ENCODE measurements at places on chromosomes 13 and 19.

- DNase-seq = no peak
These were observed 63.8 kb downstream of the DCT start for GRCh38 chr13:94415500-94416237.

DNA sequence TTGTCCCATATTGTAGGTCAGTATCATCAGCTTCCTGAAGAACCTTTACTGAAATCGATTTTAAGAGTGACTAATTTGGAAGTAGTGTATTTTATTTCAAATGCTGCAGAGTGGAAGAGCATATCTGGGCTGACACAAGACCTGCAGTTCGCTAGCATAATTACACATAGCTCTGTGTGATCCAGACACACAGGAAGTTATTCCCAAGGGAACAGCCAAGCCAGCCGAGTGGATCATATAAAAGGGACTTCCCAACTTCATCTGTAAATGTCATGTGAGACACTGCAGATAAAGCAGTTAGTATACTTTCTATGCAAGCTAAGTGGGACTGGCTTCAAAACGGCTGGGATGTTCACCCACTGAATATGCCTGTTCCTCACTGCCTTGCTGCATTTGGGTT is 760.4 kb downstream of the SLITRK1 start:
- DNase-seq = no peak

DNA sequence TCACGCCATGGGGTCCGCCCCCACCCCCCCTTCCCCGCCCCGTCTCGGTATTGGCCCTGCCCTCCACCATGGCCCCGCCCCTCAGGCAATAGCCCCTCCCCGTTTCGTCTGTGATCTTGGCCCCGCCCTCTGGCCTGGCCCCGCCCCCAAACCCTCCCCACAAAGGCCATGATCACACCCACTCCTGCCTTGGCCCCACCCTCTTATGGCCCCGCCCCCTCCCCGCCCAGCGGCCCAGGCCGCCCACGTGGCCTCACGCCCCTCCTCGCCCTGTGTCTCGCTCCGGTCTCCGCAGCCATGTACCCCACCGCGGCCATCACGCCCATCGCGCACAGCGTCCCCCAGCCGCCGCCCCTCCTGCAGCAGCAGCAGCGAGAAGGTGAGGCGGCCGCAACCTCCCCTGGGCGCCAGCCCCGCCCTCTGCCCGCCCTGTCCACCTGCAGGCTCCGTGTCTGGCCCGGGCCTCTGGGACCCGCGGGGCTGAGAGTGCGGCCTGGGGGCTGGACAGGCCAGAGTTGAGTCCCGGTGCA is 61.3 kb downstream of the CELF5 start:
- peak; percentile 20 for DNase-seq

DNA sequence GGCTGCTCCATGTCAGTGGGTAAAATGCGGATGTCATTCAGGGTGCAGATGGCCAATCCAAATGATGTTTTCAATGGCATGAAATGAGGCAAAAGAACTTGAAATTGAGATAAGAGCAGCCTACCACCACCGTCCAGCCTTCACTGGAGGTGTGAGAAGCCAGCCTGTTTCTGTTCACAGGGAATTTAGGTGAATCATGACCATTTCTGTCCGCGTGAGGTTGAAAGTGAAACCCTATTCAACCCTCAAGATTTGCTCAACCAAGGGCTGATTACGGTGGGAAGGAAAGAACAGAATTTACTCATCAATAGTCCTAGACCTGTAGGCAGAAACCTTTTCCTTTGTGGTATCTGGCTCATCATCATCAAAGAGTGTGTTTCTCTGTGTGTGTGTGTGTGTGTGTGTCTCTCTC is 370.7 kb downstream of the COG6 start:
- DNase-seq = peak; percentile 17

DNA sequence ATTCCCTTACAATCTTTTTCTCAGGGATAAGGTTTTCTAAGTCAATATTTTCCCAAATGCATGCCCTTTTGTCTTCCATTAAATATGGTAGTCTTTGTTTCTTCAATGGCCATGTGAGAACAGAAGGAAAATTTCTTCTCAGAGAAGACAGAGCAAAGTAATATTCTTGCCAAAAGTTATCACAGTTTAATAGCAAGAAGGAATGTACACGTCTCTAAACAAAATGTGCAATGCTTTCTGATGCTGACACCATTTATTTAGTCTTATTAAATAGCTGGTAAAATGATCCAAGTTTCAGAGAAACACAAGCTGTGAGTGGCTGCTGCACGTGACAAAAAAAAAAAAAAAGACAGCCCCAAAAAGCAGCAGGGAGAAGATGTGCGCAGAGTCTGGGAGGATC is 542.5 kb downstream of the GPC6 start:
- no peak for DNase-seq

DNA sequence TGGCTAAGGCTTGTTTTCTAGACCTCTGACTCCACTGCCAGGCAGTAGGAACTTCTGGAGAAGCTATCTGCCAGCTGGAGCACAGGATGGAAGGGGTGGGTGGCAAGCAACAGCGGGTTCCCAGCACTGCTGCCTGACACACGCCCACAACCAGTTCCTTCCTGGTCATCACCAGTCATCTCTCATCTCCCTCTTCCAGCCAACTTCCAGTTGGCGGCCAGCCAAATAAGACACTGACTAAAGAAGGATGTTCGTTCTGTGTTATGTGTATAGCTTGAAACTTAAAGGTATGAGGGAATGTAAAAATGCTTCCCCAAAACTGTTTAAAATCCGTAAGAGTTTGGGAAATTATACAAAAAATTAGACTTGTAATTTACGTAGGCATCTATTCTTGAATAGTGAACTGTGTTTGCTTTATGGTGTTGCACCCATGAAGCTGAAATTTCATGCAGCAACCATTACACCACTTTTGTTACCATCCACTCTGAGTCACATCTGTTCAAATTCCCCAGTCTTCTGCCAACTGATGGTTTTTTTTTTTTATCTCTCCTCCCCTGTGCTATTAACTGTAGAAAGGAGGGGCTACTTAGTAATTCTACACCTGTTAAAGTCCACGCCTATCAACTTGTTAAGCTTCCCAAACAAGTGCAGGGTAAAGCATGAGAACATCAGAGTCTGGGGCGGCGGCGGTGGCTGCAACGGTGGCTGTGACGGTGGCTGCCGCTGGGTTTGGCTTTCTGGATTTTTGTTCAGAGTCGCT is 86.2 kb upstream of the FRY start:
- no peak for DNase-seq

DNA sequence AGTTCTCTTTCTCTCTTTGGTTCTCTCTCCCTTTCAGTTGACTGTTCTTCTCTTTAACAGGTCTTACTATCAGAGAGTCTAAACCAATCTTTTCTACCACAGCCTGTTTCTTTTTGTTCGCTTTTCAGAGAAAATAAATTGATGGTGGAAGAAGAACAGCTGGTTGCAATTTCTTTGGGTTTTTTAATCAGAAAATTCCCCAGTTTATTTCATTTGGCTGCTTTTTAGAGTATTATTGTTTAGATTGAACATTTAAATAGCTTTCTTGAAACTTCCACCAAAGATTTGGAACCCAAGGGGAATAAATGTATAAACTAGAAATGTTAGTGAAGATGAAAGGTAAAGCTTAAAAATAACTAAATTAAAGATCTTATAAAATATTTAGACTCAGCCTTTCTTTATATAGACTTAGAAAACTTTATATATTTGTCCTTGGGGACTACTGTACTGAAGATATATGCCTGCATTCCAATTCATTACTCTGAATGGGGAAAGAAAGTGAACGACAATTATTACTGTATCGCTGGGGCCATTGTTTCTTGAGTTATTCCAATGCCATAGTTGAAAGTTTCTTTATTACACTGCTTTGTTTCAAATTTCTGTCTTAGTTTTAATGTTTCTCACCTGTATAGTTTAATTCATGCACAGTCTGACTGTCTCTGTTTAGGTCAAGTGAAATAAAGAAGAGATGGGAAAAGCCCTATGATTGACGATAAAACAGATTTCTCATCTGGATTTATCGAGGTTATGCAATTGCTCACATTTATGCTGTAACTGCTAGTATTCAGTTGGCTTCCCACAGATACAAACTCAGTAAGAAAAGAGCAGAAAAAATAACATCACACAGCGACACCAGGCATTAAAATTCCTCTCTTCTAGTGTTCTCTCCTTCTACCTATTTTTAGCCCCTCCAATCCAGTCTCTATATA is 169.4 kb upstream of the CSNK1A1L start:
- no peak for DNase-seq

DNA sequence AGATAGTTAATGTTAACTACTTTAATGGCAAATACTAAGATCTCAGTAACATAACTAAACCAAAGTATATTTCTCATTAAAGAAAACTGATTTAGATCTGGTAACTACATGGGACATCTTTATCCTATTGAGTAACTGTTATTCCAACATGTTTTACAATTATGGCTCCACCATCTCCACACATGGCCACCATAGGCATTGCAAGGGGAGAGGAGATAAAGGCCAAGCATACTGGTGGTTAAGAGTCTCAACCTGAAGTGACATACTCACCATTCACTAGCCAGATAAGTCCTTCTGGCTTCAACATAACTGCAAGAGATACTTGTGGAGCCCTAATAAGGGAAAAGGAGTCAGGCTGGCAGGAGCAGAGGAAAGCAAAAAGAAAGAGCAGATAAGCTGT is 1586.4 kb upstream of the SPRY2 start:
- DNase-seq = no peak

GRCh38 chr19:51417107-51417809 is at the start of gene SIGLEC10:
SIGLEC10 (minus strand) TSS chr19:51417642; CDS start chr19:51417581, 61 bp downstream.
- DNase-seq = no peak

GRCh38 chr19:7177926-7178325 is 108.4 kb downstream of the ZNF557 start:
- no peak for DNase-seq

GRCh38 chr13:99722931-99723330 is 221.7 kb downstream of the TM9SF2 start:
- DNase-seq = no peak

DNA sequence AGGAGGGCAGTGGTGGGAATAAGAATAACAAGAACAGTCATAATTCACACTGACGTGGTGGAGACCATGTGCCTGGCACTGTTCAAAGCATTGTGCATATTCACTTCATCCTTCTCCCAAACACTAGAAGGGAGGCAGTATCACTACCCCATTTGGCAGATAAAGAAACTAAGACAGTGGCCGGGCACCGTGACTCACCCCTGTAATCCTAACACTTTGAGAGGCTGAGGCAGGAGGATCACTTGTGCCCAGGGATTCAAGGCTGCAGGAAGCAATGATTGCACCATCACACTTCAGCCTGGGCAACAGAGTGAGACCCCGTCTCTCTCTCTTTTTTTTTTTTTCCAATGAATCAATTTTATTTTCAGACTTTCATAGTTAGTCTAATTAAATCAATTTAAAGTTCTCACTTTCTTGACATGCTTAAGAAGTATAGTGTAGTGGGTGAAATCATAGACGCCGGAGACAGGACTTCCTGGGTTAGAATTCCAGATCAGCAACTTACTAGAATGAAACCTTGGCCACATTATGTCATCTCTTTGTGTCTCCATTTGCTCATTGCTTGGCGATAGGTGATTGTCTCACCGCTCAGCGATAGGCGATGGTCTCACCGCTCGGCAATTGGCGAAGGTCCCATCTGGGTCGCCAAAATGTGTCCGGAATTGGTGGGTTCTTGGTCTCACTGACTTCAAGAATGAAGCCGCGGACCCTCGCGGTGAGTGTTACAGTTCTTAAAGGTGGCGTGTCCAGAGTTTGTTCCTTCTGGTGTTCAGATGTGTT is 5.3 kb upstream of the ATG4D start:
- no peak for DNase-seq

DNA sequence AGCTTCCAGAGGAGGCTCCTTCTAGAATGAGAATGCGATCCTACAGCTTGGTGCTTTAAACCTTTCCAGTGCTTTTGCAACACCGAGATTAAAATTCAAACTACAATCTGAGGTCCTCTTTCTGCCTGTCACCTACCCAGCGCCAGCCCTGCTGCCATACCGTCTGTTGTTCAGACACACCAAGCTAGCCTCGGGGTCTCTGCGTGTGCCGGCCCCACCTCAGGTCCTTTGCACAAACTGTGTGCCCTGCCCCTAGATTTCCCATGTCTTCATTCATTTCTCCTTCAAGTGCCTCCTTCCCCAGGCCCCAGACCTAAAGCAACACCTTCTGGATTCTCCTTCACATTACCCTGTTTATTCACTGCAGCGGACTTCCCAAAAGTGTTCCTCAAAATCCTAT is 11.1 kb downstream of the HSH2D start:
- no peak for DNase-seq

GRCh38 chr13:22200440-22200839 is 529.6 kb downstream of the FGF9 start:
- DNase-seq = no peak

DNA sequence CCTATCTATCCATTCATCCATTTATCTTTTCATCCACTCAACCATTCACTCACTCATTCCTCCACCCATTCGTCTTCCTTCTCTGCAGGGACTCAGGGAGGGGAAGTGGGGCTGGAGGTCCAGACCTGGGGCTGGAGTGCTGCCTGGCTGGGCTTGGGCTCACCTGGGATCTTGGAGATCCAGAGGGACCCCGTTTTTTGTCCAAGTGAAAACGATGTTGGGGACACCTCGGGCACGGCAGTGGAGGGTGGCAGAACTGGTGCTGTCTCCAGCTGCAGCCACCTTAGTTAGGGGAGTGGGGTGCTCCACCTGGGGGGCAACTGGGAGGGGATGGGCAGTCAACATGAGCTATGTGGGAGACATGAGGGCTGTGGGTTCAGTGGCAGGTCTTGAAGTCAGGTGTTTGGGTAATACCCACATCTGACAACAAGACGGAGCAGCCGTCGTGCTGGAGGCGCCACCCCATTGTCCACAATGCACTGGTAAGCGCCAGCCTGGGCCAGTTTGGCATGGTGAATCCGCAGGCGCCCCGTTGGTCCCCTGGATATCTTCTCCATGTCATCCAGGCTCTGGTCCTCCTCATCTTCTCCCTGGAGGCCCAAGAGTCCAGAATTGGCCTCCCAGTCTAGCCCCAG is 10.2 kb downstream of the NPHS1 start:
- DNase-seq = no peak

GRCh38 chr13:22717036-22717435 is 463.7 kb upstream of the SGCG start:
- DNase-seq = no peak

GRCh38 chr13:60494296-60494695 is 97.3 kb downstream of the TDRD3 start:
- no peak for DNase-seq

GRCh38 chr19:14512406-14512961 is 5.7 kb downstream of the DNAJB1 start:
- no peak for DNase-seq

GRCh38 chr13:74171641-74172040 is 37.4 kb upstream of the KLF12 start:
- no peak for DNase-seq

DNA sequence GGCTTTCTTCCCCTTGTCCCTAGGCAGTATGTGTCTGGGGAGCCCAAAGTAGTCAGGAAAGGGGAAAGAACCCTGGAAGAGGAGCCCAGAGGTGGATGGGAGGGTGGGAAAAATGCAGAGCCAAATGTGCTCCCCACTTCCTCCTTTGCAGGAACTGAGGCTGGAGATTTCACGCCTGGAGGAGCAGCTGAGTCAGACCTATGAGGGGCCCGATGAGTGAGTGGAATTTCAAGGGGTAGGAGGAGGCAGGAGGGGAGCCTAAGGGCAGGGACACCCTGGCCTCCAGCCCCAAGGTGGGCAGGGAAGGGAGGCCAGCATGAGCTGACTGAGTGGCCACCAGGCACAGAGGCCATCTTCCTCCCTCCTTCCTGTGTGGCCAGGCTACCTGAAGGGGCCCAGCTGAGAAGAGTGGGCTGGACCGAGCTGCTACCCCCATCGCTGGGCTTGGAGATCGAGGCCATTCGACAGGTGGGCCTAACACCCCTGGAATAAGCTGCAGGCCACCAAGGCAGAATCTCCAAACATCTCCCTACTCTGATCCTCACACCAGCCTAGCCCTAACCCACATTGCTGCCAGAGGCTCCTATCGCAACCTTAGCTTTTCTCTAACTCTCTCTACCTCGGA is 14.3 kb downstream of the PTH2 start:
- no peak for DNase-seq
